ENCODE measurements at places on chromosomes 13 and 19. TPM values are rescaled to one million over a fixed set of nuclear protein-coding genes. Genes with fewer than 3 reads are reported as not detected.

- H3K27ac ChIP-seq = no peak overlapping the region
- H3K36me3 ChIP-seq = no peaks in the 10 kb centered on the region
- H3K4me1 ChIP-seq = peaks cover 20% of the 10 kb centered on the region
These were observed 114.9 kb downstream of the PCCA start for GRCh38 chr13:100203696-100204367.

- no peaks in the 10 kb centered on the region for H3K36me3 ChIP-seq
- DNase-seq = no peak
- H3K4me3 ChIP-seq = no peak overlapping the region
- no peak overlapping the region for H3K27ac ChIP-seq
These were observed 5.5 kb upstream of the PTGER1 start for GRCh38 chr19:14480700-14481079.

DNA sequence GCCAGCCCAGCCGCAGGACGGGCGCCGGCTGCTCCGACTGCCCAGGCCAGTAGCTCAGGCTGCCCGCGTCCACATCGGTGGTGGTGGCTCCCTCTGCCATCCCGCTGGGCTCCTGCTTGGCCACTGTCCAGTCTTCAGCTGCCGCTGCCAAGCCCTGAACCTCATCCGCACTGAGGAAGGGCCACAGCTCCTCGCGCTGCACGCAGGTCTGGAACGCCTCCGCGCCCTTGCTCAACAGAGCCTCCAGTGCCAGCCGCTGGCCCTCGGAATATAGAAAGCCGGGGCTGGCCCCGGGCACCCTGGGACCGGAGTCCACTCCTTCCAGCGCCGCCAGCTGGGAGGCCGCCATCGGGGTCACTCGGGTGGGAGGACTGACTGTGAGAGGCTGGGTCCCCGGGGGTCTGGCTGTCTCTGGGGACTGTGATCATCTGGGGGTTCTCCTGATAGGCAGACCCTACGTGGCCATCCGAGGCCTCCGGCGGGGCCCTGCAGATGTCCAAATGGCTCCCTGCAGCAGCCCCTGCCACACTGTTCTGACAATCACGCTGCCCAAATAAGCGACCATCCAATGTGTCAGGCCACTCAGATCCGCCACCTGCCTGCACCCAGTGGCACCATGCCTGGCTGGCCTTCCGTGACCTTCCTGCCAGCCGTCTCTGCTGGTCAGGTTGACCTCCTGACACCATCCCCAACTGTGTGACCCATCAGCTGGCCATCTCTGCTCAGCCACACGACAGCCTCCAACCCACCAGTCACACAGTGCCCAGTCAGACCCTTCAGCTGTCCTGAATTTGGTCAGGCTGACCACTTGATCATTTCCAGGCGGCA is 1.6 kb downstream of the FAM83E start:
- H3K27ac ChIP-seq = no peak overlapping the region
- no peak overlapping the region for H3K4me3 ChIP-seq
- no peak for DNase-seq
- H3K27me3 ChIP-seq = no peaks in the 10 kb centered on the region
- peaks cover 12% of the 10 kb centered on the region for H3K36me3 ChIP-seq
- H3K4me1 ChIP-seq = peaks cover 34% of the 10 kb centered on the region

- H3K27me3 ChIP-seq = no peaks in the 10 kb centered on the region
- no peaks in the 10 kb centered on the region for H3K4me1 ChIP-seq
These were observed 19.3 kb downstream of the PPP1R12C start for GRCh38 chr19:55097864-55098715.

DNA sequence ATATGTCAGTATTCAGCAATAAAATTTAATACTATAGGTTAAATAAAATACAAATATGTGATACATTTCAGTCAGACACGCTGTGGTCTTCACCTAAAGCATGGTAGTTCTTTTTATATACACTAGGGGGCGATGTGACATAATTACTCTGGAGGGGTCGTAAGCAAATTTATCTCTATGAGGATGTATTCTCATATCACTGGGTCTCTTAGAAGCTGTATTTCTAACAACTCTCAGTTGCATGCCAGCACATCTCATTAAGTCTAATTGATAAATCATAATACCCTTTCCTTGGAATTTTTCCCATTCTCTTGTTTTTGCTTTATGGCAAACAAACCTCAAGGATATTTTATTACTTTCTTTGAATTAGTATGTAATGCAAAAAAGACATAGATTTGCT is 3.9 kb upstream of the PCDH17 start:
- H3K4me1 ChIP-seq = peaks cover 34% of the 10 kb centered on the region
- no peaks in the 10 kb centered on the region for H3K36me3 ChIP-seq
- no peak overlapping the region for H3K4me3 ChIP-seq
- H3K27ac ChIP-seq = no peak overlapping the region

DNA sequence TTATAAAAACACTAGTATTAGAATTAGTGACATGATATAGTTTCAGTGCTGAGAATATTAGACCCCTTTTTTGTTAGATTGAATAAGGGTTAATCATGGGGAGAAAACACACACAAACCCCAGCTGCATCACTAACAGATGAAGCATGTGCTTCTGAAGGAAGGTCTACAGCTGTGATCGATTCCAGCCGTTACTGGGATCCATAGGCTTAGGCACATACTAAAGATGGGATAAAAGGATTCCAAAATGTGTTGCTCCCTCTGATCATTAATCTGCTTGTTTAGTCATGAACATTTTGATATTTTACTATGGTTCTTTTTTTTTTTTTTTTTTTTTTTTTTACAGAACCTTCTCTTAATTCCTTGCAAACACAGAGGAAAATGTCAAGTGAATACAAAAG is 1591.3 kb downstream of the EFNB2 start:
- H3K27ac ChIP-seq = no peak overlapping the region
- H3K4me1 ChIP-seq = no peaks in the 10 kb centered on the region
- no peak for DNase-seq

GRCh38 chr13:110938662-110939421 is 24.0 kb upstream of the ANKRD10 start:
- H3K36me3 ChIP-seq = no peaks in the 10 kb centered on the region
- H3K27ac ChIP-seq = no peak overlapping the region
- DNase-seq = no peak
- no peaks in the 10 kb centered on the region for H3K4me1 ChIP-seq
- H3K27me3 ChIP-seq = no peaks in the 10 kb centered on the region
- H3K4me3 ChIP-seq = no peak overlapping the region

DNA sequence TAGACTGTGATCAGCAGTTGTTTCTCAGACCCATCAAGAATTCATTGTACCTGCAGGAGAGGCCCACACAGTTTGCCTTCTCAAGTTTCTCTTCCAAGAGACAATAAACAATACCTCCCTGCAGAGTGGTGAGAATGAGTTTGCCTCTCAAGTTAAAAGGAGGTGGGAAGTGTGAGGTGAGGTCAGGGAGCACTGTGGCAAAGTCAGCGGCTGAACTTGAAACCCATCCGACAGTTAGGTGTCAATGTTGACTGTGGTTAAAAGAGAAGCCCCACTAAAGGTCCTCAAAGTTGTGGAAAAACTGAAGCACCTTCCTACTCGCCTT is 72.9 kb upstream of the TSC22D1 start:
- DNase-seq = no peak
- H3K4me3 ChIP-seq = no peak overlapping the region
- H3K4me1 ChIP-seq = peaks cover 6% of the 10 kb centered on the region
- no peaks in the 10 kb centered on the region for H3K36me3 ChIP-seq

DNA sequence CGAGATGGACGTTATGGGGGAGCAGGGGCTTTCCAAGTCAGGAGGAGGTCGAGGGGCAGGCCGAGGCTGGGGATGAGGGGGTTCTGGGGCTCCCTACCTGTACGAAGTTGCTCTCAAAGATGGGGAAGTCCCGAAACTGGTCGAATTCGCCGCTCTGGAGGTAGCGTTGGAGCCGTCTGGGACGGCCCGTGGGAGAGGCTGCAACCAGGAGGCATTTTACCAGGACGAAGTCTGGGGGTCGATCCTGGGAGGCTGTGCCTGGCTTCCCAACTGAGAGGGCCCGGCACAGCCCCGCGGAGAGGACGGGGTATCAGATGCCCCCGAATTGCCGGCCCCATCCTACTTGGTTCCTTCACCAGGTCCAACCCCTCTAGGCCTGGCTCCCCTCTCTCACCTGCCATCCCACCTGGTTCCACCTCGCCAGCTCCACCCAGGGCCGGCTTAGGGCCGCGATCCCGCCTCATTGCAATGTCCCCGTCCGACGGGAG is 527 bp upstream of the EMC10 start:
- H3K27me3 ChIP-seq = no peaks in the 10 kb centered on the region
- H3K4me1 ChIP-seq = peaks cover 21% of the 10 kb centered on the region
- no peak for DNase-seq

- H3K36me3 ChIP-seq = no peaks in the 10 kb centered on the region
- no peak overlapping the region for H3K4me3 ChIP-seq
- peaks cover 18% of the 10 kb centered on the region for H3K27me3 ChIP-seq
- H3K27ac ChIP-seq = no peak overlapping the region
These were observed 2.7 kb downstream of the AMER2 start for GRCh38 chr13:25169356-25169755.

Gene COL5A3
- 3.4 TPM for total RNA-seq

Gene CAB39L
- 13.0 TPM for total RNA-seq

Gene ZNF729
- not detected for total RNA-seq

Gene DMPK
- total RNA-seq = 81.4 TPM

Gene PVR
- total RNA-seq = 55.4 TPM

Measured in body of pancreas (tissue), 4 donors.